ENCODE measurements at places on chromosomes 2 and 18.

DNA sequence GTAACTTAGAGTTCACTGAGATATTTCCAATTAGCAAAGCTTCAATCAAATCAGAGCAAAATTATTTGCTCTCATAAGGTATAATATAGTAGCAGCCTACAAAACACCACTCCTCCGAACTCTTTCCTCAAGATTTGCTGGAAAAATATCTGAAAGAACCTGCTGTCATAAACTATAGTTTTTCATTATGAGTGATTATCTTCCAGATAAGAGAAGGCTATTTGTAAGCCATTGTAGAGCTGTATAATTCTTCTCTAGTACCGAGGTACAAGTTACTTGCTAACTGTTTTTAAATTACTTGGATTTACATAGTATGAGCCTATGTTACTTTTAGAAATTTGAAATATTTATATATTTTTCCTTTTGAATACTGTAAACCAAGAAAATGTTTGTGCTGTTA is 2.1 kb downstream of the NDC80 start:
- DNase-seq: no peak

- DNase-seq: no peak
These were observed 43.7 kb downstream of the MEX3C start for GRCh38 chr18:51153659-51154371.

DNA sequence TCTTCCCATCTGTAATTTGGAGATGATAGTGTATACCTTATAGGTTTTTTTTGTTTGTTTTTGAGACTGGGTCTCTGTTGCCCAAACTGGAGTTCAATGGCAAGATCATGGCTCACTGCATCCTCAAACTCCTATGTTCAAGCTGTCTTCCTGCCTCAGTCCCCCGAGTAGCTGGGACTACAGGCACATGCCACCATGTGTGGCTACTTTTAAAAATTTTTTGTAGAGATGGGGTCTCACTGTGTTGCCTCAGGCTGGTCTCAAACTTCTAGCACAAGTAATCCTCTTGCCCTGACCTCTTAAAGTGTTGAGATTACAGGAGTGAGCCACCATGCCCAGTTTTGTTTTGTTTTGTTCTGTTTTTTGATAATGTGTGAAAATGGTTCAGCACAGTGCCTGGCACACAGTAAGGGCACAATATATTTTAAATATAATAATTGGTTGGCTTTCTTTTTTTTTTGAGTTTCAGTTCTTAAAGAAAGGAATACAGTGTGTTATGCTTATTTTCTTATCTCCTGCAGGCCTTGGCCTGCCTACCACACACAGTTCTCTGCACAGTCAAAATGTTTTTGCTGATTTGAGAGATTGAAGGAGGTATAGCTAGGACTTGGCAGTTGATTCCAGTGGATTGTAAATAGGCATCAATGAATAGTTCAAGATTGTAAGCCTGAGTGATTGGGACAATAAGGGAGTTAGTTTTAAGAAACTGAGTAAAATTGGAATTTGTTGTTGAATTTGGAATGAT is 6.1 kb downstream of the ACTR3 start:
- DNase-seq: no peak

GRCh38 chr2:73700131-73700611 is 37.0 kb downstream of the TPRKB start:
- peak; percentile 4 for DNase-seq

- DNase-seq: peak; percentile 12
These were observed at the start of gene POMC for GRCh38 chr2:25168256-25169072. Gene POMC, minus strand, starts transcription at chr2:25168580. Its CDS starts 3,808 bp downstream, at chr2:25164772.

DNA sequence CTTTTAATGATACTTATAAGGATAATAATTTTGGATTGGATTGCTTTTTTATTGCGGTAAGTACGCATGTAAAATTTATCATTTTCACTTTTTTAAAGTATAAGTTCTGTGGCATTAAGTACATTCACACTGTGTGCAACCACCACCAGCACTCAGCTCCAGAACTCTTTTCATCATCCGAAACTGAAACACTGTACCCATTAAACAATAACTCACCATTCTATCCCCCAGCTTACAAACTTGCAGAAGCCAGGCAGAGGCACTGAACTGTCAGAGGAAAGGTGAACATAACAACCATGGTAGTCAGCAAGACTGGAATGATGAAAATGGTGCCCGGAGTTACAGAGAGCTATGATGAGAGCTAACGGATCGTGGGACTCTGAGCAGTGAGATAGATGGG is 465.9 kb downstream of the ADCYAP1 start:
- DNase-seq: no peak

GRCh38 chr2:28981620-28982376 is 700 bp downstream of the TOGARAM2 start:
- peak; percentile 21 for DNase-seq

GRCh38 chr2:74768401-74768914 is 65.5 kb upstream of the HK2 start:
- DNase-seq: peak; percentile 78

DNA sequence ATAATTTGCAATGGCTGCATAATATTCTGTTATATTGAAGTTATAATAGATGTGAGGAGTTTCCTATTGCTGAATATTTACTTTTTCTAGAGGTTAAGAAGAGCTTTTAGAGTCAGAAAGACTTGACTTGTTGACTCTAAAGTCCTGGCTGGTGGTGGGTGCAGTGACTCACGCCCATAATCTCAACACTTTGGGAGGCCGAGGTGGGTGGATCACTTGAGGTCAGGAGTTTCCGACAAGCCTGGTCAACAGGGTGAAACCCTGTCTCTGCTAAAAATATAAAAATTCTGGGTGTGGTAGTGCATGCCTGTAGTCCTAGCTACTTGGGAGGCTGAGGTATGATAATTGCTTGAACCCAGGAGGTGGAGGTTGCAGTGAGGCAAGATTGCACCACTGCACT is 33.9 kb upstream of the ATIC start:
- DNase-seq: no peak

- peak; percentile 4 for DNase-seq
These were observed 96.5 kb downstream of the MYT1L start for GRCh38 chr2:2234398-2235195.

- no peak for DNase-seq
These were observed 32.1 kb downstream of the PPM1B start for GRCh38 chr2:44200759-44201158.

GRCh38 chr2:115160531-115161080 is 718.2 kb downstream of the DPP10 start:
- no peak for DNase-seq

DNA sequence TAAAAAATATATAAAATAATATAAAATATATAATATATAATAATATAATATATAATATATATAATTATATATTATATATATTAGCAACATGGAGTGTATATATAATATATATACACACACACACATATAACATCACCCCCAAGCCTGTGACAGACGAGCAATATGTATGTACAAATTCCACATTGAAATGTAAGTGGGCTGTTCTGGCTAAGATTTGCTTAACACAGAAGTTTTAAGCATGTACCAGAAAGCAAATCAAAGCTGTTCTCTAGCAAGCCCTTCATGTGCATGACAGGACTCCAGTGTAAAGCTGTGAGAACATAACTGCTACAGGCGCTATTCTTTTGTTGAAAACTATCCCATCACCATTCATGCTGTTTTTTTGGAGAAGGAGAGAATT is 261.7 kb upstream of the TNP1 start:
- no peak for DNase-seq

DNA sequence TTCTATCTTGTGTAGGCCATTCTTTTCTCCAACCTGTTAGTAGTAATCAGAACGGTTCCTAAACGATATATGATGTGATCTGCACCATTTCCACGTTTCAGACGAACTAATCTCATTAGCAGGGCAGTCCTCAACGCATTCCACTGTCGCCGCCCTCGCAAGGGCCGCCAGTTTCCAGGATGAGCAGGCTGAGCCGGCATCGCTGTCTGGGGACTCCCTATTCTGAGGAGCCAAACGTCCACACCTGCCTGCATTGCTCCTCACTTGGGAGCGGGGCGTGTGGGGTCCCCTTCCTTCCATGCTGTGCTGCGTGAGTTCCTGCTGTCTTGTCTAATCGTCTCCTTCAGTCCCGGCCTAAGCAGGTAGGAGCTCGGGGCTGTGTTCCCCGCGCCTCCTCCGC is 76.6 kb downstream of the PSMG2 start:
- no peak for DNase-seq

- no peak for DNase-seq
These were observed 1462.7 kb upstream of the NXPH2 start for GRCh38 chr2:140242889-140243288.

DNA sequence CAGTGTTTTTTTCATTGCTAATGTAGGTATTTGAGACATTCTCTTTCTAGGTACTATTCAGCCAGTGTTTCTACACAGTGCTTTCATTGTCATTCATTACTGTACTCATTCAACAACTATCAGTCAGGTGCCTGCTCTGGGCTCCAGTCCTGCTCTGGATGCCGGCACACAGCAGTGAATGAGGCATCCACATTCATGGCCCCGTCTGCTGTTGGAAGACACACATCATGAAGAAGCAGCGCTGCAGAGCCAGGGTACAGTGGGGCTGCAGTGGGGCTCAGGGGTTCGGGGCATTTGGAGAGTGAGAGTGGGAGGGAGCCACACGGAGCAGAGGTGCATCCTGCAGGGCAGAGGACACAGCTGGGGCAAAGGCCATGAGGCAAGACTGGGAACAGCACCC is 737.2 kb upstream of the RAB6C start:
- DNase-seq: no peak

DNA sequence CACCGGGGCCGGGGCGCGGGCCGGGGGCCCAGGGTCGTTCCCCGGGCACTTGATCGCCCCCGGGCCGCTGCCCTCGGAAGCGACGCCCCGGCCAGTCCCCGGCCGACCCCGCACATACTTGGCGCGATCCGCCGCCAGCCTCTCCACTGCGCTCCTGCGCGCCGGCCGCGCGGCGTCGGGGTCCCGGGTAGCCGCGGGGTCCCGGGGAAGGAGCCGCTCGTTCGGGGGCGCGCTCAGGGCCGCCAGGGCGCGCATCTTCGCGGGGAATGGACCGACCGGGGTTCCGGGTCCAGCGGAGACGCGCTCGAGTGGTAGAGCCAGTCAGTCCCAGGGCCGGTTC is 204 bp downstream of the FAM110C start:
- no peak for DNase-seq

- peak; percentile 95 for DNase-seq
These were observed 50.2 kb upstream of the DTNA start for GRCh38 chr18:34659579-34660517.

- no peak for DNase-seq
These were observed 29.0 kb downstream of the PSMD14 start for GRCh38 chr2:161337247-161337646.

- no peak for DNase-seq
These were observed 527.2 kb downstream of the IRS1 start for GRCh38 chr2:226272435-226272834.

DNA sequence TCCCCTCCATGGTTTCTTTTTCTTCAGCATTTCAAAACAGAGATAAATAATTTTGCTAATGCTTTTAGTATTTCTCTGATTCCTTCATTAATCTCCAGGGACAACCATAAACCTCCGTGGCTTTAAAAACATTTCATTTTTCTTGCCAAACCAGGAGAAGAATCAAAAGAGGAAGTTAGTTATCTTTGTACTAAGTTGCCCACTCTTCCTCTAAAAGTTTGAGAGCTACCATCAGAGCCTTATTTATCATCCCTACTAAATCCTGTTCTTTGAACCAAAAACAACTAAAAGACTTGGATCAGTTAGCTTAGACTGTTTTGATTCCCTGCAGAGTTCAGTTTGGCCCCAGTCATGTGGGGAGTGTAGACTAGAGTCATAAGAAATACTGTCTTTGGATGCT is 208.4 kb downstream of the SETBP1 start:
- no peak for DNase-seq

- DNase-seq: peak; percentile 43
These were observed 38.3 kb upstream of the ST3GAL5 start for GRCh38 chr2:85926931-85927661.

- DNase-seq: no peak
These were observed 155.7 kb upstream of the ETAA1 start for GRCh38 chr2:67241453-67241852.

DNA sequence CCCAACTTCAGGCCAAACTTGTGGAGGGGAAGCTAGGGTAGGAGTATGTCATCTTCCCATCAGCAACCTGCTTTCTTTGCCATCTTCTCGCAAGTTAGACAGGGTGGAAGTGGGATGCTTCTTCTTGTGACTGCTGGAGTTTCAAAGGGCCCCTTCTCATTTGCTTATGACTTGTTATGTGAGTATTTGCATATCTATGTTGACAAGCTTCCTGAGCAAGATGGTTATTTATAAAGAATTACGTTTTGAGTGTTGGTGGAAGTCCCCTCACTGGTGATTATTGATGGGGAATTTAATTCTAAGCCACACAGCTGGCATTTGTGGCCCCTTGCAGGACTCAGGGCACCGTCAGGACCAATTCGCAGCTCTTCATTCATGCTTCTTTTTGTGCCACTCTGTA is 791.0 kb downstream of the LRRTM4 start:
- DNase-seq: no peak

- no peak for DNase-seq
These were observed 79.1 kb upstream of the KCNH7 start for GRCh38 chr2:162917626-162918025.

DNA sequence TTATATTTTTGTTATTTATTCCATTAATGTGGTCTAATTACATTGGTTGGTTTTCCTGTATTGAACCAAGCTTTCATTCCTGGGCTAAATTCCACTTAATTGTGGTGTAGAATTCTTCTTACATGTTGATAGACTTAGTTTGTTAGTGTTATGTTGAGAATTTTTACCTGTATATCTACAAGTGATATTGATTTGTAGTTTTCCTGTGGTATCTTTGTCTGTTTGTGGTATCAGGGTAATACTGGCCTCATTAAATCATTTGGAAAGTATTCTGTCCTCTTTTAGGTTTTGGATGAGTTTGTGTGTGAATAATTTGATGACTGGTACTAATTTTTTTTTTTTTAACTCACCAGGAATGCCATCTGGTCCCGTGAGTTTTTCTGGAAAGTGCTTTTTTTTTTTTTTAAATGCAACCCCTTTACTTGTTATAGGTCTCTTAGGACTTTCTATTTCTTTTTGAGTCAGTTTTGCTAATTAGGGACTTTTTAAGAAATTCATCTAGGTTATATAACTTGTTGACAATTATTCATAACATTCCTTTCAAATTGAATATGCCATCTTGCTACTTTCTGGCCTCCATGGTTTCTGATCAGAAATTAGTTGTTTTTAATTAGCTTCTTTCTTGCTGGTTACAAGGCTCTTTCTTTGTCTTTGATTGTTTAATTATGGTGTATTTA is 232.8 kb downstream of the CCDC85A start:
- DNase-seq: no peak

GRCh38 chr2:76985387-76986136 is 536.6 kb downstream of the LRRTM4 start:
- no peak for DNase-seq

GRCh38 chr2:71477231-71477691 is 23.9 kb downstream of the DYSF start:
- DNase-seq: no peak

DNA sequence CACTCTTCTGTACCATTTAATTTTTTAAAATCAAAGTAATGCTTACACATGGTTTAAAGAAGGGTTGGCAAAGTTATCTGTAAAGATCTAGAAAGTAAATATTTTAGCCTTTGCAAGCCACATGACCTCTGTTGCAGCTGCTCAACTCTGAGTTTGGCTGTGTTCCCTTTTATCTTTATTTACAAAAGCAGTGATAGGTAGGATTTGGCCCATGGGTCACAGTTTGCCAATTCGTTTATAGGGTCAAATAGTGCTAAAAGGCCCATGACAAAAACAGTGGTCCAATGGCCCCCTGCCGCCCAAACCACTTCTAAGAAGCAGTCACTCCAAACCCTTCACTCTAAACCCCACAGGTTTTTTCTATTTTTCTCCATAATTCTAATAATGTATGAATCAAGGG is 124.8 kb downstream of the PARD3B start:
- DNase-seq: no peak

All from AG10803 (cell line).